CD4-positive, alpha-beta T cell treated with Interleukin-4 for 4 hours (primary cell): ENCODE measurements at places on chromosomes 1 and 21.

GRCh38 chr1:94949681-94950661, 23.1 kb upstream of the CNN3 start:
- DNase-seq: no peak

DNA sequence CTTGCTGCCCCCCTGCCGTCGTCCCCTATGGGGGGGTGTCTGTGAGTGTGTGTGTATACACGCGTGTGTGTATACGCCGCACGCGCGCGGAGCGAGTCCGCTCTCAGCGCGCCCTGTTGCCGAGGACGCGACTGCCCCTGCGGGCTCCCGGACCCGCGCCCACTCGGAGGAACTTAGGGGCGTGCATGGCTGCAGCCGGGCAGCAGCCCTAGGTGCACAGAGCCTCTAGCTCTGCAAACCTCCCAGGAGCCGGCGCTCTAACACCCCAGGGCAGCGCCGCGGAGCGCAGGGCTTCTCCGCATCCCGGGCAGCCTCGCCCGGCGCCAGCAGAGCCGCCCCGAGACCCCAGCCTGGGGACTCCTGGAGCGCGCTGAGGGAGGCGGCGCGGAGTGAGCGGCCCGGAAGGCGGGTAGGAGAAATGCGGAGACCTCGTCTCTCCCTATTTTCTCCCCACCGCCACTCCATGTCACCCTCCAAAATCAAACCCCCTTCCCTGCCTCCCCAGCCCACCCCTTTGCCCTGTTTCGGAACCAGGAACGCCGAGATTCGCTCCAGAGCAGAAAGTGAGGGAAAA, 574 bp downstream of the ITPKB start:
- DNase-seq: no peak

DNA sequence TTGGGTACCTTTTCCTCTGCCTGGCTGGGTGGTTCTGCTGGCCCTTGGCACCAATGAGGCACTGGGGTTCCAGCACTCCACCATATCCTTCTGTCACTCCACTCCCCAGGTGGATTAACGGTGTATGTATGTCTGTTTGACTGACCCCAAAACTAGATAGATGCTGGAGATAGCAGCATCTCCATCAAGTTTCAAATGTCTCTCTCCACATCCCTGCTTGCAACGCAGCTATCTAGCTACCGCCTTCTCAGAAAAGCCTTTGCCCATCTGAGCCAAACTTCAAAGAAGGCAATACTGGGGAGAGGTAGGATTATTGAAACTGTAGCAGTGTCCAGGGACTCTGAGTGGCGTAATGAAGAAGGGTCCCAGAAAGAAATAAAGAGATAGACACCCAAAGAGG, 64.0 kb downstream of the RHBG start:
- no peak for DNase-seq

- no peak for DNase-seq
Observed at GRCh38 chr1:98921817-98922216, 82.8 kb downstream of the PLPPR5 start.

GRCh38 chr21:46215436-46216131, 13.0 kb downstream of the LSS start:
- no peak for DNase-seq

- peak; percentile 7 for DNase-seq
Observed at GRCh38 chr1:114505148-114505561, 5.8 kb downstream of the TRIM33 start.

DNA sequence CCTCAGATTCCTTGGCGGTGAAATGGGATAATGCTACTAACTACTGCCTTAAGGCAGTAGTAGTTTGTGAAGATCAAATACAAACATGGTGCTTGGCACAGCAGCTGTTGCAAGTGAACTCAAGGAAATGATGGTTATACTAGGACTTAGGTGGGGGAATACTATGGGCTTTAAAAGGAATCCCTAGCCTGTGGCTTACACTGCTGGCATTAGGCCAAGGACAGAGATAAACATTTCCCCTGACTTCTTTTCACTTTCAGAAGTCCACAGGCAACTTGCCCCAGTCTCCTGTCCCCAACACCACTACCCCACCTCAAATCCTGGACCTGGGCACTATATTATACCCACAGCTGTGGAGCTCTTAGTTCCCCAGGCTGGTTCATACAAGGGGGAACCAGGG, 13.1 kb upstream of the VAMP4 start:
- DNase-seq: no peak

- DNase-seq: no peak
Observed at GRCh38 chr1:203362720-203363025, 11.8 kb upstream of the FMOD start.

DNA sequence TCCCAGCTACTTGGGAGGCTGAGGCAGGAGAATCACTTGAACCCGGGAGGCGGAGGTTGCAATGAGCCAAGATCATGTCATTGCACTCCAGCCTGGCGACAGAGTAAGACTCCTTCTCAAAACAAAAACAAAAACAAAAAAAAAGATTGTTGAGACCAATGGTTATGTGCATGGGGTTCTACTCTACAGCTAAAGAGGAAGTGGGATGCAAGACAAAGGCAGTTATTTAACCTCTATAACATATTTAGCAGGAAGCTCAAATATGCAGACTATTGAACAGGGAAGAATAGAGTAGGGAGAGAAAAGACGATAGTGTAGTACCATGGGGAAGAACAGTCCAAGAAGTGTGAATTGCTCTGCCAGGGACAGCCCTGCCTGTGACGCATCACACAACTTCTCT, 227.7 kb downstream of the SMYD3 start:
- no peak for DNase-seq

DNA sequence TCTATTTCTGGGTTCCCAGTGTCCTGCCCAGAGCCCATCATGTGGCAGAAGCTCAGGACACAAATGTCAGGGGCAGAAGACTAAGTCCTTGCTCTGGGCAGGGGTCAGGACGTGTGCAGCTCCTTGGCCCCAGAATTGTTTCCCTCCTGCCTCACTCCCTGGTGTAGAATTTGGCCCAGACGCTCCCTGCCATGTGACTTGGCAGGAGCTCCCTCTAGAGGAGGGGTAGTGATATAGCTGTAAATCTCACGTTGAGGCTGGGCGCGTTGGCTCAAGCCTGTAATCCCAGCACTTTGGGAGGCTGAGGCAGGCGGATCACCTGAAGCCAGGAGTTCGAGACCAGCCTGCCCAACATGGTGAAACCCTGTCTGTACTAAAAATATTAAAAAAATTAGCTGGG, 91.2 kb downstream of the UBIAD1 start:
- DNase-seq: no peak

GRCh38 chr1:66764994-66765578, 12.8 kb downstream of the DYNLT5 start:
- DNase-seq: peak; percentile 64

DNA sequence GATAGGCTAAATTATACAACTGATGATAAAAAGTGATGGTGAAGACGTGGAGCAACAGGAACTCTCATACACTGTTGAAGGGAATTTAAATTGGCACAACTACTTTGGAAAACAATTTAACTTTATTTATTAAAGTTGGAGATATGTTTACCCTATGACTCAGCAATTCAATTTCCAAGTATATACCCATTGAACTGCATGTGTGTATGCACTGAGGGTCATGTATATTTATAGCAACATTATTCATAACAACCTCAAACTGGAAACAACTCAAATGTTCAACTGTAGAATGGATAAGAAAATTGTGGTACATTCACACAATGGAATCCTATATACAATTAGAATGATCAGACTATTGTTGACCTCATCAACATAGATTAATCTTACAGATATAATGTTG, 16.5 kb upstream of the BCAS2 start:
- DNase-seq: no peak

DNA sequence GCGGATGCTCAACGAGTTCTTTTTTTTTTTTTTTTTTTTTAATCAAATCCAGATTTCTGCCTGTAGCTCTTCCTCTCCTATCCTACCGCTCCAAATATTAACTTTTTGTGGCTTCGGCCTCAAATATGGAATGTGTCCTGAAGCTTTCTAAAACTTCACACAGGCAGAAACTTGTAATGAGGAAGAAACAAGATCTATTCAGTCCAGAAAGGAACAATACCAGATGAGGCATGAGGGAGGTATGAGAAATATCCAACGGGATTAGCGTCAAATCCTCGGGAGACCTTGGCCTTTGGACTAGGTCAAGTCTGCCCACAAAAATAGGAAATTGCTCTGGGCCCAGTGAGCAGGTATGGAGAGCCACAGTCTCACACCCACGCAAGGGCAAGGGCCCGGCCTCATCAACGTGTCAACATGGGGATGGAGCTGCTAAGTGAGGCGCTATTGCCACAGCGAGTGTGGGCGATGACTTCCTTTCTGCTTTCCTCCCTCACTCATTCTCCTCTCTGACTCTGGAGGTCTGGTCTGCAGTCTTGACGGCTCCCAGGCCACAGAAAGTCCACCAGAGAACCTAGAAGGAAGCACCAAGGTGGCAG, 66.6 kb downstream of the BCAR3 start:
- no peak for DNase-seq

- DNase-seq: no peak
Observed at GRCh38 chr1:201539561-201540431, 869 bp downstream of the NAV1 start.

GRCh38 chr1:40903106-40903505, 40.9 kb upstream of the CITED4 start:
- DNase-seq: no peak

DNA sequence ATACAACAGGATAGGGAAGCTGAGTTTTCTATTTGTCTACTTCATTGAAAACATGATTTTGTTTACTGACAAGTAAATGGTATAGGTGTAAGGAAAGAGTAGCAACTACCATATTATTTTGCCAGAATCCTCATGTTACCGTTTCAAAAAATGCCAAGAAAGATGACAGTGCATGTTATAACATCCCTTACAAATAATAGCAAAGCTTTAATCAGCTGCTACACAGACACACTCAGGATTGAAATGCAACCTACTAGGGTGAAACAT, 331.5 kb downstream of the CHRM3 start:
- DNase-seq: no peak

DNA sequence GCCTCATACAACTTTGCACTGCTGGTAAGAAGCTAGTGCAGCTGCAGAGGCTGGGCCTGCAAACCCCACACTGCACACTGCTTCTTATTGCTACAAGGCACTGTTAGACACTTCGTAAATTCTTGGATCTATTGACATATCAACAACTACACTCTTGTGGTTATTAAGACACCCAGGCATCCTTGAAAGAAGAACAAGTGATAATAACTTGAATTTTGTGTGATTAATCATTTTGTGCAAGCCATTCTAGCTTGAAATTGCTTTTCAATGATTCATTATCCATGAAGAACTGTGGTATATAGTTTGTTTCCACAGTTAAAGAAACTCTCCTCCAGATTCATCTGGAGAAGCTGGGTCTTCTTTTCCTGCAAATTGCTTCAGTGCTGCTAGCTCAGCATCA, 33.7 kb upstream of the IFI44L start:
- DNase-seq: no peak

DNA sequence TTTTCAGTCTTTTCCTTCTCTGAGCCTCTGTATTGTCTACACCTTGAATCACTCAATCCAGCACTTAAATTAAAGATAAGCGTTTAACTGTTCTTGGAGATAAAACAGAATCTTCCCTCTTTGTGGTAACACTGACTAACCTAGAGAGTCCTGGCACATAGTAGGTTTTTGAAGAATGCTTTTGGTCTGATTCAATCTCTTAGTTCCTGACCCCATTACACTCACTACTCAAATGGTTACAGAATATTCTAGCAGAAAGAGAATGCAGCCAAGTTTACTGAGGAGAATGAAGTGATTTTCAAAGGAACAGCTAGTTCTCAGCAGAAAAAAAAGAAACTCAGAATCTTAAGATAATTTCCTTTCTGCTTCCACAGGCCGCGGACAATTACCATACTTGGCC, 309.2 kb upstream of the PRMT6 start:
- no peak for DNase-seq

DNA sequence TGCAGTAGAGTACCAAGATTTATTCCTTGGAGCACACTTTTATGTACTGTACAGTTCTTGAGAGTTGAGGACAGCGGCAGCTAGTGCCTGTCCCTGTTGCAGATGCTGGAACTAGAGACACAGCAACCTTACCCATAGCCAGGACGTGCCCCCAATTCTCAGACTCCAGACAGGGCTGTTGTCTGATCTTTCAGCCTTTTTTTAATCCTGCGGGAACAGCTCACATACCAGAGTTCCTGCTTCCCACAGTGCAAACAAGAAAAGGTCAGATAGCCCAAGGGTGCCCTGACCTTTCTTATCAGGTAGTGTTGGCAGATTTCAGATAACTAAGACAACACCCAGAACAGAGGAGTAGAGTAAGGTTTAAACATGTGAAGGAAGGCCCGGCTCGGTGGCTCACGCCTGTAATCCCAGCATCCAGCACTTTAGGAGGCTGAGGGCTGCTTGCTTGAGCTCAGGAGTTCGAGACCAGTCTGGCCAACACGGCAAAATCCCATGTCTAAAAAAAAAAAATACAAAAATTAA, 78.5 kb downstream of the DOP1B start:
- no peak for DNase-seq

GRCh38 chr1:23371987-23372880, 2.6 kb upstream of the ZNF436 start:
- DNase-seq: no peak

GRCh38 chr1:160307118-160307791, 22.3 kb upstream of the PEX19 start:
- DNase-seq: no peak

DNA sequence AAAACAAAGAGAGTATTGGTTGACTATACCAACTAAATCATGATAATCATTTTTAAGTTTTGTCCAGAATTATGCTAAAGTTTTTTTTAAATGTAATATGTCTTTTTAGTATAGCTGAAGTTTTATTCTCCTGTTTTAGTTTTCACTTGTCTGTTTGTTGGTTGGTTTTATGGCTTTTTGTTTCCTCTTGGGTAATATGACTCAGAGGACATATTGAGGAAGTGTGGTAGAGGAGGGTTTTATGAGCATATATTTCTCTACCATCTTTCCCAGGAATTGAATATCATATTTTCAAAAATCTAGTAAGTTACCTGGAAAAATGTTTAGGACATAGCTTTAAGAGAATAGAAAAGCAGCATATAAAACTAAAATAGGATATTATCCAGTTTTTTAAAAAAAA, 68.6 kb upstream of the MCOLN3 start:
- DNase-seq: no peak

GRCh38 chr1:19872190-19872589, 10.0 kb upstream of the OTUD3 start:
- no peak for DNase-seq

DNA sequence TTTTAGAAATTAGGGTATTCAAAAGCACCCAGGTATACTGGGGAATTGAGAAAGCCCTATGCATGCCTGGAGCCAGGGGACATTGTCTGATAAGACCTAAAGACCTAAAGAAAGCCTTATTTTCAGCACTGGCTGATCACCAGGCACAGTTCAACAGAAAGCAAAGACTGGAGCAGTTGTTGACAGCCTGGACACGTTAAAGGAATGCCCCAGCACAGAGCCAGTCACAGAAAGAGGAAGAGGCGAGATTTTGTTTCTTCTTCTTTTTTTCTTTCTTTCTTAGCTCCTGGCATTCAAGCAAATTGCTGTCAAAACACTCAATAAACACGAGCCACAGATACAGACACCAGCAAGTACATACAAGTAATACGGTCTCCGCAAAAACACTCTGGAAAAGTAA, 40.4 kb downstream of the RNF187 start:
- DNase-seq: no peak
